ENCODE measurements at places on chromosomes 1 and 21.

DNA sequence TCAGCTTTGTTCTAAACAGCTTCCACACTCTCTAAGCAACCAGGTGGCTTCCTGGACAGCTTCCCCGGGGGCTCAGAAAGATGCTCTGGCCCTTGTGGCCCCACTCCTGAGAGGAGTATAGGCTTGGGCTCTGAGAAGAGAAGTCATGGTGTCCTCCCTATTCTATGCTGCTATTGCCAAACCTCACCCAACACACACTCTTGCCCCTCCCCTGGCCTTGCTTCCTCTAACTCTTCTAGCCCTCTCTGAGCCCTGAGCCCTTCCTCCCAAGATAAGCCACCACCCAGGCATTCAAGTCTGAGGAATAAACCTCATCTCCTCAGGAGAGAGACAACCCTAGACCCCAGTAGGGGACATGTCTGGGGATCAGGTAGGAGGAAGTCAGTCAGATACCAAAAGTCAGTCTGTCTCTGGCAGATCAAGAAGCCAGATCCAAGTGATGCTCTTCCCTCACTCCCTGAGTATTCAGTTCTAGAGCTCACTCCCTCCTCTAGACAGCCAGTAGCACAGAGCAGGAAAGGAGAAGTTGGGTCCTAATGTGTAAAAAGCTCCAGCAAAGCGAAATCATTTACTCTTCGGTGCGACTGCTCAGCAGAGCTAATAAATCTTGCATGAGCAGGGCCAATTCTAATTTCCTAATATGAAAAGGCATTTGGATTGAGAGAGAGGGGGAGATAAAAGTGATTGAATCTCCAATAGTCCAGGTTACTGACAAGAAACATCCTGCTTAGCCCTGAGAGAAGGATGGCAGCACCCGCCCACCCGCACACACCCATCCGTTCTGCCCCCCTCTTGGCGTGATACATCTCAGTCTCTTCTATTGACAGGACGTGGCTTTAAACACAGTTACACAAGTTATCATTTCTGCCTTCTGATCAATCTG, 50.5 kb downstream of the DMAP1 start:
- no peak for DNase-seq

DNA sequence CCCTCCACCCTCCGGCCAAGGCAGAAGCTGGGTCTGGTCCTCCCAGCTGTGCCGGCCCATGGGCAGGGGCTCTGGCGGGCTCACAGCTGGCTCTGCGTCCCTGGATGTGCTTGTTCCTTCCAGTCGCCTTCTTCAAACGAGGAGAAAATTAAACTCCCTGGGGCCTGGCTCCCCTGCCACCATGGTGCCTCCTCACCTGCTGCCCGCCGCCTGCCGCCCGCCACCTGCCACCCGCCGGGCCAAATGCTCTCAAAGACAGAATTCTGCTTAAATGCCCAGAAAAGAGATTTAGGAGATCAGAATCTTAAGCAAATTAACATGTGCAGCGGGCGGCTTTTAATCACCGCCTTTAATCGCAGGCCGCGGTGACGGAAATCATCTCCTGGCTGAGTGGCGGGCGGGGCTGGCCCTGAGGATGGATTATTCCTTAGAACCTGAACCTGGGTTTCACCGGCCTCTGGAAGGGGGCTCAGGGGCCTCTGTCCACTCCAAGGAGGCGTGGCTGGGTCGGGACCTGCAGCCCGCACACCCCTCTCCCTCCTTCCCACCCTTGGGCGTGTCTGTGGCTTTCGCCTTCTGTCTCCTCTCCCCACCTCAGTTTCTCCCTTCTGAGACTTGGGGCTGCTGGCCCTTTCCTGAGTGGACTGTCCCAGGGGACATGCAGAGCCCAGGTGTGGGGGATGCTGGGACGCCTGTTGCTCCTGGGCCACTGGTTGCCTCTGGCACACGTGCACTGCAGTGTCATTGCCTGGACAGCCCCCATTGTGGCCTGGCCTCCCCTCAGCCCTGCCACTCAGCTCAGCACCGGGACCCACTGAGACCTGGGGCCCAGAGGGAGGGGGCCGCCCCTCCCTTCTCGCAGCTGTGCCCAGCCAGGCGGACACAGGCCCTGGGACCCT, 10.5 kb upstream of the PLCH2 start:
- DNase-seq, result no peak

GRCh38 chr1:37250371-37250770, 216.1 kb upstream of the GRIK3 start:
- no peak for DNase-seq

DNA sequence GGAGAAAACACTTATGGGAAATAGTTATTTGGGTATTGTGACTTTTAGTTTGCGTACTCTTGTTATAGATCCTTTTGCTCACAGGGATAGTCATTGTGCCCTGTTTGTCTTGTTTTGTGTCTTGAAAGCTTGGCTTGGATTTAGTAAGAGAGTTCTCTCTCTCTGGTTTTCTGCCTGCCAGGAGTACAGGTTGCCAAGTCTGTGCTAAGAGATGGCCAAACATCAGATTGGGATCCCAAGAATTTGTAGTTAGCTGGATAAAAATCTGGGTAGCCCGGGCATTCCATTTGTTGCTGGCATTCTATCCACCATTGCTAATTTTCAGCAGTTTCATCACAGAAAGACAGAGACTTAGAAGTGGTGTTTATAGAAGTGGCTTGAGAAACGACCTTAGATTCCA, 222.2 kb downstream of the NRIP1 start:
- no peak for DNase-seq

GRCh38 chr1:76238094-76238628, 163.6 kb downstream of the ST6GALNAC3 start:
- DNase-seq, result no peak
